ENCODE measurements at places on chromosomes 2 and 18.
A peak's percentile ranks its signal among the peaks of the same experiment; 100 is the strongest.

GRCh38 chr18:48997681-48997984 lies 46.9 kb upstream of the SMAD7 start:
- DNase-seq, result no peak

DNA sequence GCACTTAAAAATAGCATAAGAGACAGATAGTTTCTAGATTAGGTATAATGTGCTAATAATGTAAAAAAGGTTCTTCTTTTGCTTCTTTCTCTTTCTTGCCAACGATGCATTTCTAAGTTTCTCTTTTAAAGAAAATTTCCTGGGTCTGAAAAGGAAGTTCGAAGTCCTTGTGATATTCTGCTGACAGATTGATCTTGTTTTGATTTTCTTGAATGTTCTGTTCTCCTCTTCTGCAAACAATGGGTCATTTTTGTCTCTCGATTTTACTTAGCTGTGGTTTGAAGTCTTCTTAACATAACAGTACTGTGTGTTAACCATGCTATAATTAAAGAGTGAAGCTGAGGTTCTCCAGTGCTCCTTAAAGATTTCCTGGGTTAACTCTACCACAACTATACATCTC lies 61.1 kb upstream of the ACYP2 start:
- no peak for DNase-seq

DNA sequence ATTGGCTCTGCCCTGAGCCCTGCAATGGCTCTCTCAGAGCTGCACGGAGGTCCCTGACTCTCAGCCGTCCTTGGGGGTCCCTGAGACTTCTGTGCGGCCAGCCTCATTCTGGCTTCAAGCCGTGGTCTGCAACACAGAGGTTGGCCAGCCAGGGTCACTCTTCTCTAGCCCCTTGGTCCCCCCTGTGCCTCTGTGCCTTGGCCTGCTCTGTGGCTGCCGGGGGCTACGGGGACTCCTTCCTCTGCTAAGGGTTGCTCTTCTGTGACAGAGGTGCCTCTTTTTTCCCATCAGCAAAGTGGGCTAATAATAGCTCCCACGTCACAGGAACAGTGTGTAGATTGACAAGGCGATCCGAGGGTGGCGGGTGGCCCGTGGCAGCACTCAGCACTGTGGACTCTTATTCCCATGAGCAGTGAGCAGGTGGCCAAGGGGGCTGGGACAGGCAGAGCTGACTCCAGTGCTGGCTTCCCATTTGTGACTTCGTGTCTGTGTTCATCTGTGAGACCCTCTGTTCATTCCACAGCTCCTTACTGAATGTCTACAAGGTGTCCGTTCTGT lies 19.4 kb downstream of the INHBB start:
- no peak for DNase-seq

DNA sequence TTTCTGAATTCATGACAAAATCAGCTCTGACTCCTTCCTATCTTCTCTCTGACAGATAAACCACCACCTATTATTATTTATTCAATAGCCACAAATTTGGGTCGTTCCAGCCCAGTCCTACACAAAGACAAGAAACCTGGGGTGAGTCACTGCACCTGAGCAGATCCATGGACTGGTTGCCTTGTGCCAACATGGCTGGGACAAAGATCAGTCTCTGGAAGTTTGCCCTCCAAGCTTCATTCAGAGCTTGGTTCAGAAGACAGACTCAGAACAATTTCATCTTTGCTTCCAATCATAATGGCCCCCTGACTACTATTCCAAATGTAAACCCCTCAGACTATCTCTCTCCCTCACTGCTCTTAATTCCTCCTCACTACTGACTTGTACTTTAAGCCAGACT lies 9.6 kb upstream of the EXOC6B start:
- DNase-seq, result no peak

DNA sequence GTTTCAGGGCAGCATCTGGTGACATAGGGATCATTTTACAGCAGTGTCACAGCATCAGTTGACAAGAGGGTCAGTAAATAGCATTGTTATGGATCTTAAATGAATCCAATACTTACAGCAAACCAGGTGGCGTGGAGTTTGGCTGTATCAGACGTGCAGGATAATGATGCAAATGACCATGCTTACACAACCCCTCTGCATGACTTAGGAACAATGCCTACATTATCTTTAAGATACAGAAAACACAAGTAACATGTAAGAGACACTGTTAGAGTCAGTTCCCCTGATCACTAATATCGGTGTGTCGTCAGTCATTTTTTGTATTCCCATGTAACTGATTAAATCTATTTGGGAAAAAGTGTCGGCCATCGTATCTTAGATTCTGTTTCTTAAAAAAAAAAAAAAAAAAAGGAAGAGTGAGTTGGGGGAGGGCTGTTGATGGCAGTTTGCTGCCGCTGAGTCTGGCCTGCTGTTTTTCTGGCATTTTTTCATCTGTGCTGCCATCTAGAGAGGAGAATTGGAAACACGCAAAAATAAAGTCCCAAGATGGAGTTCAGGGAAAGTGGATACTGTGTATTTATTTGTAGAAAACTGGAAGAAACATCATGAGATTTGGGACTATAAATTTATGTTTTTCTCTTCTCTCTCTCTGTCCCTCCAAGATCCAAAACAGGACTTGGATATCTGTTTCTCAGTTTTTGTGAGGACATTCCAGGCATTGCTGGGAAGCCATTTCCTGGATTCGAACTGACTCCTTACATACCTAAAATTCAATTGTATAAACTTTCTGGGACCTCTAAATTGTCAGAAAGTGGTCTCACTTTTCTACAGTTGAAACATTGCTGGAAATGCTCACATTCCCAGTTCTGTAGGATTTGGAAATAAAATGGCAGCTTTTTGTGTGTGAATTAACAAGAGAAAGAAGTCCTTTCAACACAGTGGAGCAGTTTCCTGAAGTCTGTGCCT lies 60.3 kb upstream of the AGPS start:
- no peak for DNase-seq

- DNase-seq, result no peak
Measured at GRCh38 chr2:143807671-143808070, 678.5 kb downstream of the ARHGAP15 start.

DNA sequence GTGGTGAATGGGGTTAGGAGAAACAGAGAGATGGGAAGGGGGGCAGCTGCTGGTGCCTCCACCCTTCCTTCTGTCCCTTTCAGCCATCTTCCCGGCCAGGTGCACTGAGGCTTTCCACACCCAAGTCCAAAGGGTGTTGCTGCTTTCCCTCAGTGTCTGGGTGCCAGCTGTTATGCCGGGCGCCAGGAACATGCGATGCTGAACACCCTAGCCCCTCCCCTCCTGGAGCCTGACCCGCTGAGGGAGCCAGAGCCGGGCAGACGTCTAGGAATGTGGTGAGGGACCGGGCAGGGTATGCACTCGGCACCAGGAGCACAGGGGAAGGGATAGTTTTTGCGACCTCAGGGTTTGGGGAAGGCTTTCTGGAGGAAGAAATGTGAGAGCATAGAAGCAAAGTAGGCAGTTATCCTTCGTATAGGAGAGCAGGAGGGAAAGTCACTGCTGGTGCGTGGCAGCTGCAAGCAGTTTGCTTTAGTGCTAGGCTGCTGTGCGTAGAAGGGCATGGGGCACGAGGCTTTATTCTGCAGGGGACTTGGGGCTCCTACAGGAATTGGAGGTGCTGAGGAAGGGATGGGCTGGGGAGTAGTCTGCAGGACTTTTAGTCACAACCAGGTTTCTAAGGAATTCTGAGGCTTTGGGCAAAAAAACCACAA lies 147.7 kb downstream of the TSN start:
- DNase-seq, result no peak

DNA sequence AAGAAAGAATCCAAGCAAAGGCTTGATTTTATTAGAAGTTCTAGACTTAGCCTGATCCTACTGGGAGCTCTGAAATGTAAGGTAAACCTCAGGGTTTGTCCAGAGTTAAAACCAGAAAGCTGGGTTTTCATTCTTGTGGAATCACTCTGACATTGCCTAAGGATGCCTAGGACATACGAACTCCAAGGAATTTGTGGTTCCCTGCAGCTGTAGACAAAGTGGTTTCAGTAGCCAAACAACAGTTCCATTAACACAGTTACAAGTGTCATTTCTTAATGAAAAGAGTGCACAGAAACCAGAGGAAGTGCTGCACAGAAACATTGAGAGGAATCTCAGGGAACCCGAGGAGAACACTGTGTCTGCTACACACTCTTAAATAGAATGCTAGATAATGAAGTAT lies 221.4 kb upstream of the ST6GAL2 start:
- no peak for DNase-seq

- DNase-seq, result peak; percentile 13
Measured at GRCh38 chr2:120552800-120553481, 182.7 kb upstream of the GLI2 start.

GRCh38 chr2:181910028-181910831 lies 18.7 kb downstream of the ITPRID2 start:
- no peak for DNase-seq

GRCh38 chr2:222050981-222051380 lies 247.8 kb downstream of the PAX3 start:
- no peak for DNase-seq

DNA sequence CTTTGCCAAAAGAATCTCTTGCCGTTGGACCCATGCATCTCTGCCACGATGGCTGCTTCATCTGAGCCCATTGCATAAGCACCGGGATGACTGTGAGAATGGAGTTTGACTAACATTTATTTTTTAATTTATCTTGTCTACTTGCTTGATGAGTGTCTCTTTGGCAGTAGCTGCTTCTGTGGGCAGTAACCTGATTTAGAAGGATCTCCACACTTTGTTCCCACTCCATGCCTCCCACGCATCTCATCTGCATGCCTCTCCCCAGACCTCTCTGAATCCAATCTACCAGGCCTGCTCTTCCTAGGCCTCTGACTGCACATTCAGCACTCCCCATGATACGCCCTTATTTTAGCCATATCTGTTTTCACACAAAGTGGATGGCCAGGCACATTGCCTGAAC lies 23.7 kb upstream of the TMX3 start:
- no peak for DNase-seq

DNA sequence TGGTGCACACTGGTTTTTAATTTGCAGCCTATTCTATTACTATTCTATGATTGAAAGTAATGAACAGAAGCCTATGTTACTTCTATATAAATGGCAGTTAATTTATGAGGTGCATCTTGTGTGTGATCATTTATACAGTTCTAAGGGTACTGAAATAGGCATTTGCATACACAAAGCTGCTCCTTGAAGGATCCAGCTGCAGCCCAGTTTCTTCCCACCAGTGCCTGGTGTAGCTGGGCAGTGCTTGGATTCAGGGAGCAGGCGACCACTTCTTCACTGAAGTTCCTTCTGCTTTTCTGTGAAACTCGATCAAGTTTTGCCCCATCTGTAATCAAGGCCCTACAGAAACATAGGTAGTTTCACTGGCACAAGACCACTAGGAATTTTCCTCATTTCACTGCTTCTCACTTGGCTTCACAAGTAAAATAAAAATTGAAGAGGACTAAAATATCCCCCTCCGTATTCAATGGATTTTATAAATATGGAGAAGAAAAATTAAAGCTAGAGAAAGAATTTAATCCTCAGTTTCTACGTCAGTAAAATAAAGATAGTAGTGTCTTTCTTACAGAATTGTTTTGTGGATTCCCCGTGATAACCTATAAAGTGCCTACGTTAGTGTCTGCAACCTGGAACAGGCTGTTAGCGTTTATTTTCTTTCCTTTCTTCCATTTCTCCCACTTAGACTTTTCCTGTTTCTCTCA lies 1.7 kb upstream of the LPIN2 start:
- no peak for DNase-seq

- no peak for DNase-seq
Measured at GRCh38 chr2:719734-720133, 42.5 kb upstream of the TMEM18 start.

DNA sequence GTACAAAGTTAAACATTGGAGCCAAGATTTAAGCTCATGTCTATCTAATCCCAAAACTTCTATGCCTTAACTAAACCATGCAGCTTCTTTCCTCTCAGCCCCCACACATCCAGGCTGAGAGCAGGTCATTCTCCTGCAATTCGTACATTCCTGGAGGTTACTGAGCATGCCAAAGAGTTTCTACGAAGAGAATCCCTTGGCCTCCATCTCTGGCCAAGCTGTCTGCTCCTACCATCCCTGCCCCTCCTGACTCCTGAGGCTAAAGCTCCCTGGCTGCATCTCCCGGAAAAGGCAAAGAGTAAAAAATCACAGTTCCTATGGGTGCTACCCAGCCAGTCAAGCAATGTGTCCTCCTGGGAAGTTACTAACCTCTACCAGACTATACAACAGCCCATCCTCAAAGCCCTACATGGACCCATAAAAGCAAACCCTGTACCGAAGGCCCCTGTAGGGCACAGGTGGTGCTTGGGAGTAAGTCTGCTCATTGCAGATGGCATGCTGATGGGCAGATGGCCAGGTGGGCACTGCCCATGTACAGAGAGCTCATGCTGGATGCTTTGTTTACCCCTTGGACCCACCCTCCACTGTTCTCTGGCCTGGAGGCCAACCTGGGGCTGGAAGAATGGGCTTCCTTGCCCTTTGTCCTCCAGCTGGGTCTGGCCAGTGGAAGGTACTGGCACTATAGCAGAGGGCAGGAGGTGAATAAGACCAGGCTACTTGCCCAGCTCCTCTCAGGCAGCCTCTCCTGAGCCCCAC lies 99.5 kb downstream of the TTC32 start:
- no peak for DNase-seq

- DNase-seq, result no peak
Measured at GRCh38 chr2:11355194-11356053, 11.0 kb upstream of the ROCK2 start.

DNA sequence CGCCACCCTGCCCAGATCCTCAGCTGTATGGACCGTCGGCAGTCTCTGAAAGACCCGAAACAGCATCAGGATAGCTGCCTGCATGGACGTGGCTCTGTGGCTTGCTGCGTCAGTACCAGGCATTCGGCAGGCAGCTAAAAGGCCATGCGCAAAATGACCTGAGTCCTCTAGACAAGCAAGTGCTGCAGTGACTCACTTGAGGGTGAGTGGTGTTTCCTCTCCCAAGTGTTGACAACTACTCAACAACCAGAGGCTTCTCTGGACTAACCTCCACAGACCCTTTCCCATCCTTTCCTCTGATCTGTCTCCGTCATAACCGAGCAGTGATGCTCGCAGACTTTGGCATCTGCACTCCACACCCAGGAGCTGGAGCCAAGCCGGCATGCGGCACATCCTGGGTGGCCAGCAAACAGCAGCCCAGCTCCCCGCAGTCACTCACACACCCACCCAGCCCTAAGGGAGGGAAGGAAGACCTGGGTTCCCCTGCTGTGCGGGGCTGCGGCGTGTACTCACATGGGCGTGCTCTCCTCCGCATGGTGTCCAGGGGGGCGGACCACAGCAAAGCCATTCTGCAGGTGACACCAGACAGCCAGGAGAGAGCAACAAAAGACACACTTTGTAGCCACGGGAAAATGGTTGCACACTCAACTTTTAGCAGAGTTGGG lies 239.3 kb downstream of the TWIST2 start:
- DNase-seq, result no peak

- no peak for DNase-seq
Measured at GRCh38 chr18:47979611-47980200, 49.2 kb upstream of the SMAD2 start.

GRCh38 chr2:98565286-98565860 lies 42.9 kb downstream of the COA5 start:
- no peak for DNase-seq
